Fibroblast of pulmonary artery (primary cell): ENCODE measurements at places on chromosomes 1 and 21.

- peak; percentile 29 for DNase-seq
Measured at GRCh38 chr1:108610073-108610472, 50.2 kb downstream of the EEIG2 start.

DNA sequence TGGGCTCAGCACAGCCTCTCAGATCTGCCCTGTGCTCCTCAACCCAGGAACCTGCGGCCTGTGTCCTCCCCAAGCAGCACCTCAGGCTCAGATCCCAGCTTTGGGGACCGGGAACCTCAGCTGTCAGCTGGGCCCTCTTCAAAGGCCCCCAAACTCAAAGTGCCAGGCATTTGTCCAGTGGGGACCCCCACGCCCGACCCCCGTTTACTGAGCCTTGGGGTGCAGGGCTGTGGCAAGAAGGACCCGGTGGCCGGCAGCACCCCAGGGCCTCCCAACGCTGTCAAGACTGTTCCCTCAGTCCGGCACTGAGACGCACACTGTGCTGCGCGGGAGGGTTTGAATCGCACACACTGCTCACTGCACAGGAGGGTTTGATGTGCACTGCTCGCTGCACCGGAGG lies 35.0 kb downstream of the MORN1 start:
- DNase-seq: no peak

GRCh38 chr1:195663549-195664280 lies 944.5 kb downstream of the KCNT2 start:
- DNase-seq: peak; percentile 74

DNA sequence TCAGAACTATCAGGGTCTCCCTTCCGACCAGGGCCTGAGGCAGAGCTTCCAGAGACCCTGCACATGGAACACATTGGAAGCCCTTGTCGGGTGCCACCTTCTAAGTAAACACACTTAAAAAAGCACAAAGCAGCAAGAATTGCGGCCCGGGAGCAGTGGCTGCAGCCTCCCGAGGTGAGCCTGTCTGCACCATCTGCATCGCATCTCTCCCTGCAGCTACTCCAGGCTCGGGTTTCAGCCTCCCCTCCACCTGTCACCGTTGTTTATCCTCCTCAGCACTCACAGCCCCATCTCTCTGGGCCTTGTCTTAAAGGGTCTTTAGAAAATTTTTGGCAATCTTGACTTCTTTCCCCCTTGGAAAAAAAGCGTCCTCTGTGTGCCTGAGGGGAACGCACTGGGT lies 95.1 kb upstream of the ARHGEF16 start:
- no peak for DNase-seq

GRCh38 chr1:59502009-59502691 lies 205.3 kb downstream of the FGGY start:
- DNase-seq: no peak

DNA sequence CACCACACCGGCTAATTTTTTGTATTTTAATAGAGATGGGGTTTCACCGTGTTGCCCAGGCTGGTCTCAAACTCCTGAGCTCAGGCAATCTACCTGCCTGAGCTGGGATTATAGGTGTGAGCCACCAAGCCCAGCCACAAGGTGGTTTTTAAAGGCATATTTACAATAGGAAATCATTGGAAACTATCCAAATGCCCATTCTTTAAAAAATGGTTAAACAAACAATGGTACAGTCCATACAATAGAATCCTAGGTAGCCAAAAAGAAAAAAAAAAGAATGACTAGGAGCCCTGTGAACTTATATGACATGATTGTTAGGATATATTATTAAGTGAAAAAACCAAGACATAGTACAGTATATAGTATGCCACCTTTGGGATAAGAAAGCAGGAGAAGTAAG lies 5.3 kb downstream of the ATP2B4 start:
- no peak for DNase-seq

DNA sequence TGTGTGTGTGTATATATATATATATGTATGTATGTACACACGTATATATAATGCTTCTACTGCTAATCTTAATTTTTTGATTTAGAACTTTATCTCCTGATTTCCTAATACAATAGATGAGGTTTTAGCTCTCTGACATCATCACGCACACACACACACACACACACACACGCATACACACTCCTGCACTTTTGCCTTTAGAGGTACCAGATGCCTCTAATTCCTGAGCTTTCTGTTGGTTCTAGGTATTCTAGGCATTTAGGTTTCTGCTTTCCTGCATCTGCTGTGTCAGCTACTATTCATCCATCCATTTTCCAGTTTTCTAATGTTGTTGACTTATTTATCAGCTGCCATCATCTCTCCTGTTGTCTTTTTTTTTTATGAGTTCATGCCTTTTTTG lies 348.3 kb downstream of the ASTN1 start:
- DNase-seq: no peak

- DNase-seq: no peak
Measured at GRCh38 chr1:218887141-218887925, 286.3 kb upstream of the LYPLAL1 start.

DNA sequence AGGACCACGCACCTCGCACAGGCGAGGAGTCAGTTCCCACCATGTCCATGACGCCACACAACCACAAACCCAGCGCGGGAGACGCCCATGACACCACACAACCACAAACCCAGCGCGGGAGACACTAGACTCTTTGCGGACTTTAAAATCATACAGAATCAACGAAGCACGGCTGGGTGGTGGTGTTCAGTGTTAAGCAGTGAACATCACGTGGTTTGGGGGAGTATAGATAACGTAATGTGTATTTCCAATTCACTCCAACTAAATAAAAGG lies 19.2 kb downstream of the PTTG1IP start:
- no peak for DNase-seq

DNA sequence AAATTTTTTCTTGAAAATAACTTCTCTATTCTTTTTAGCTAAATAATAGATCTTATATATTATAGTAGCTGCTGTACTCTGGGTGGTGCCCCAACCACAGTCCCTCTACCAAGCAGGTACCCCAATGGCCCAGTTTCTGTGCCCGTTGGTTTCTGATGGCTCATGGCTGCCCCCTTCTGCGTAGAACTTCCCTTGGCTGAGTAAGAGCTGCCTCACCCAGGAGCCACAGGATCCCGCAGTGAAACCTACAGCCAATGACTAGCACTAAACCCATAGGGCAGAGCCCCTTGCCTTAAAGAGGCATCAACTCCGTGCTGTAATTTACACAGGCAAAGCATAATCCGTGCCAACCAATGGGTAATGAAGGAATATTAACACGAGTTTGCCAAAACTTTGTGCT lies 247.5 kb downstream of the USH2A start:
- DNase-seq: no peak

DNA sequence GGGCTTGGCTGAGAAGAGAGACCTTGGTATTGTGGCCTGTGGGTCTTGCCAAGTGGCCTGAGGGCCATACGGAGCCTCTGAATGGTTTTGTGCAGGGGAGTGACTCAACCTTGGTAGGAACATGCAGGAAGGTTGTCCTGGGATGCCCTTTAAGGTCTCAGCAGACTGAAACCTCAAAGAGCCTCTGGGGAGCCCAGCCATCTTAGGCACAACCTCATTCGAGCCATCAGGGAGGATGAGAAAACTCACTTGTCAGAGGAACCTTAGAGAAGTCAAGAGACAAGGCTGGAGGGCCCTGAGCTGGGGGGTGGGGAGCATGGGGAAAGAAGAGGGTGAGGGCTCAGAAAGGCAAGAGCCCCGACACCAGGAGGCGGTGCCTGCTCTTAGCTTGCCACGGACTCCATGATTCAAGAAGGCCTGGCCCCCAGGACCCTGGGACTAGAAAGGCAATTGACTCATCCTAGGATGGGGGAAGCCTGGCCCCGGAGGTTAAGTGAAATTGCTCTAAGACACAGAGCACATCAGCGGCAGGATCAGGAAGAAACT lies 13.0 kb downstream of the IFI6 start:
- peak; percentile 51 for DNase-seq

GRCh38 chr1:29645586-29645985 lies 409.3 kb downstream of the PTPRU start:
- DNase-seq: no peak

GRCh38 chr1:181143102-181143859 lies 54.8 kb downstream of the IER5 start:
- DNase-seq: no peak

- no peak for DNase-seq
Measured at GRCh38 chr1:159012495-159012894, 2.8 kb downstream of the IFI16 start.

- no peak for DNase-seq
Measured at GRCh38 chr1:53299233-53299632, 28.6 kb downstream of the LRP8 start.

GRCh38 chr1:1761504-1762376 lies 16.5 kb downstream of the NADK start:
- no peak for DNase-seq

- no peak for DNase-seq
Measured at GRCh38 chr1:165542015-165542631, 1.7 kb upstream of the LRRC52 start.

GRCh38 chr1:201709564-201710295 lies 119.2 kb upstream of the IPO9 start:
- DNase-seq: peak; percentile 67

DNA sequence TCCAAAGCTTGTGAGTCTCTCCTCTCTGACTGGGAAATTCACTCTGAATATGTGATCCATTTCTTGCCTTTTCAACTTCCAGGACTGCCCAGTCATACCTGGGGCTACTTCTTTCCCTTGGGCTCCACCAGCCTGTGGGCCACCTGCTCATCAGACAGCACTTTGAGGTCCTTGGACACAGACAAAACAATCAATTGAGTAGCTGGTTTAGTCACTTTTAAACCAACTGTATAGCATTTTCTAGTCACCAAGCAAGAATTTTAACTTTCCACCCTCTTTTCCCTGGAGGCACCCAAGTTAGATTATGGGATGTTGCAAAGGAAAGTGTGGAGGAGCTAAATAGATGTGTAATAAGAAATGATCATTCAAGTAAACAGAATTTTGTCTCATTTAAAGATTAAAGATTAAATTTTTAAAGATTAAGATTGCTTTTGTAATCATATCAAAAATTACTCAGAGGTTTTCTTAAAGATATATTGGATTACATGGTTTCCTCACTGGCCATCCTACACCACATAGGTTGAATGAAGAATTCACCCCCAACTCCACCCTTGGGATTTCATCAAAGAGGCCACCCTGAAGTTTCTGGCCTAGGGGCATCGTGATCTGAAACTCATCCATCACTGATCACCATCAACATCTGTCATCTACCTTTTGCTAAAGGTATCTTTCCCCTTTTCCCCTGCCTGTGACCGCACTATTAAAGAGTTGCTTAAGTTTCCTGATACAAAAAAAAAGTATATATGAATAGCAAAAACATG lies 219.2 kb upstream of the NR5A2 start:
- no peak for DNase-seq

DNA sequence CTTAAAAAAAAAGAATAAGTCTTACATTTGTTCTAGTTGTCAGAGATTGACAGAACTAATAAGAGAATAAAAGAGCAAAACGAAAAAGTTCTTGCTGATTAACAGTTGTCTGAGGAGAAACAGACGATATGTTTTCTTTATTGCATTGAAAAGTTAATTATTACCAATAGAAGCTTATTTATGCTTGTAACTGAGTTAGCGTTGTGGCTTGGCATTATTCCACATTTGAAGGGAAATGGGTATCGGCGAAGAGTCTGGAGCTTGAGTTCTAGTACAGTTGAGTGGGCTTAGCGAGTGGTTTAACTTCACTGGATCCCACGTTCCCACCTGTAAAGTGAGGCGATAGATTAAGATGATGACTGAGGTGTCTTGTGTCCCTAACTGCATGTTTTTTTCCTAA lies 109.0 kb downstream of the SDCCAG8 start:
- DNase-seq: no peak

- DNase-seq: peak; percentile 25
Measured at GRCh38 chr1:203509135-203509534, 15.2 kb downstream of the OPTC start.

DNA sequence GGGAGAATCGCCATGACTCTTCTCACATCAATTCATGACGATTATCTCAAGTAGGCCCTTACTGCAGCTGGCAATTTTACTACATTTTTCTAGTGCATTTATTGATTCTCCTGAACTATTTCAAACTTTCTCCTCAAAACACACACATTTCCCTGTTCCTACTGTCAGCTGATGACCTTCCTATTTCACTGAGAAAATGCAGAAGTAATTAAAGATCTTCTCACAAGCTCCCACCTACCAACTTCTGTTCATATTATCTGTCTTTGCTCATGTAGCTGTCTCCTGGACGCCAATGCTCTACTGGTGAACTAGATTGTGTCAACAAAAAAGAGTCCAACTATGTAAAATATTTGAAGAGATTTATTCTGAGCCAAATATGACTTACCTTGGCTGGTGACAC lies 36.4 kb upstream of the FASLG start:
- no peak for DNase-seq

DNA sequence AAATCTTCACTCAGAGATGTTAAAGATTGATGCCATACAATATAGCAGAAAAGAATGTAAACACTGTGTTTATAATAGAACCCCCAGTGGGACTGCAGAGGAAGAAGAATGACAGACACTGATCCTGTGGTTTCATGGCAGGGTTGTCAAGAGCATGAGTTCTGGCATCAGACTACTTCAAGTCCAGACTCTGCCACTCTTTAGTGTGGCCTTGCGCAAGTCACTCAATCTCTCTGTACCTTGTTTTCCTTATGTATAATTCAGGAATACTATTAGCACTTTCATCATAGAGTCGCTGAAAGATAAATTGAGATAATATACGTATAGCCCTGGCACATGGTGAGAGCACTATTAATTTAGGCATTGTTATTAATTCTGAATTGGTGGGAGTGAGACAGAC lies 38.5 kb upstream of the BCL9 start:
- no peak for DNase-seq

GRCh38 chr1:8674912-8675311 lies 142.5 kb downstream of the RERE start:
- DNase-seq: no peak

DNA sequence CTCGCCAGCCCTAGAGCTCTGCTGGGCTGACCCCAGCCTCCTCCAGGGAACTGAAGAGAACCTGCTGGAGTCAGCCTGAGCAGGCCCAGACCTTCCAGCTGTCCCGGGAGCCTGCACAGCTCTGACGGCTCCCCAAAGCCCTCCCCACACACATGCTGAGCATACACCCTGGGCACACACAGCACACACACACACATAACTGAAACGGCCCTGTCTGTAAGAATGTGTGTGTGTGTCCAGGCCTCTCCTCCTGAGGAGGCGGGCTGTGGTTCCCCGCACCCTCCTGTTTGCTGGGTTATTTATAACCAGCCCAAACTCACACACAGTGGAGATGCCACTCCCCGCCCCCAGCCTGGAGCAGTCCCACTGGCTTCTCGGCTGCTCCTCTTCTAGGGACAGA lies 20.2 kb downstream of the SDC3 start:
- DNase-seq: peak; percentile 69

- DNase-seq: peak; percentile 57
Measured at GRCh38 chr21:28148400-28149064, 844.1 kb downstream of the LTN1 start.

DNA sequence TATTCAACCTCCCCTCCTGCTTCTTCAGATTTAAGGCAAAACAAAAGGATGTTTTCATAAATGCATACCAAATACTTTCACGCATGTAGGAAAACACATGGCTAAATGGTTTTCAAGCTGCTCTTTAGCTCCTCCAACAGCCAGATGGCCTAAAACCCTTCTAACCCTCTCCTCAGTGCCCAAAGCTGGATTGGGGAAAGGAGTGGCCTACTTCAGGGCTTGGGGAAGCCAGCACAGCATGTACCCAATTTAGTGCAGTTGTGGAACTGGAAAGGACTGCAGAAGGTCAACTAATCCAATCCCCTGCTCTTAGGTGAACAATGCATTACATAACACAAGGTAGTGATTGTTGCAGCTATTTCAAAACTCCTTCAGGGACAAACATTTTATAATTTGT lies 9.3 kb downstream of the F5 start:
- no peak for DNase-seq
